ENCODE measurements at places on chromosomes 2 and 18.

DNA sequence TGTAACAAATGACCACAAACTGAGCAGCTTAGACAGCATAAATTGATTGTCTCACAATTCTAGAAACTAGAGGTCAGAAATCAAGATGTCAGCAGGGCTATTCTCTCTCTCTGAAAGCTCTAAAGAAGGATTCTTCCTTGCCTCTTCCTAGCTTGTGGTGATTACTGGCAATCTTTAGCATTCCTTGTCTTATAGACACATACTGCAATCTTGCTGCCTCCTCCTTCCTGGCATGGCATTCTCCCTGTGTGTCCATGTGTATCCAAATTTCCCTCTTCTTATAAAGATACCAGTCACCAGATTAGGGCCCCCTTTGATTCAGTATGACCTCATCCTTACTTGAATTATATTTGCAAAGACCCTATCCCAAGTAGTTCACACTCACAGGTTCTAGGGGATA lies 2.3 kb downstream of the ASB3 start:
- peak; percentile 10 for DNase-seq

- DNase-seq: no peak
Observed at GRCh38 chr2:127356531-127356930, 31.2 kb downstream of the MAP3K2 start.

- DNase-seq: no peak
Observed at GRCh38 chr18:25915907-25916306, 174.5 kb downstream of the SS18 start.

- DNase-seq: no peak
Observed at GRCh38 chr18:3898861-3899613, 449.1 kb downstream of the TGIF1 start.

- DNase-seq: no peak
Observed at GRCh38 chr2:40256649-40257048, 195.2 kb downstream of the SLC8A1 start.

GRCh38 chr2:33421820-33422219 lies 54.6 kb upstream of the RASGRP3 start:
- no peak for DNase-seq

- DNase-seq: no peak
Observed at GRCh38 chr2:6442252-6442985, 423.3 kb downstream of the CMPK2 start.

DNA sequence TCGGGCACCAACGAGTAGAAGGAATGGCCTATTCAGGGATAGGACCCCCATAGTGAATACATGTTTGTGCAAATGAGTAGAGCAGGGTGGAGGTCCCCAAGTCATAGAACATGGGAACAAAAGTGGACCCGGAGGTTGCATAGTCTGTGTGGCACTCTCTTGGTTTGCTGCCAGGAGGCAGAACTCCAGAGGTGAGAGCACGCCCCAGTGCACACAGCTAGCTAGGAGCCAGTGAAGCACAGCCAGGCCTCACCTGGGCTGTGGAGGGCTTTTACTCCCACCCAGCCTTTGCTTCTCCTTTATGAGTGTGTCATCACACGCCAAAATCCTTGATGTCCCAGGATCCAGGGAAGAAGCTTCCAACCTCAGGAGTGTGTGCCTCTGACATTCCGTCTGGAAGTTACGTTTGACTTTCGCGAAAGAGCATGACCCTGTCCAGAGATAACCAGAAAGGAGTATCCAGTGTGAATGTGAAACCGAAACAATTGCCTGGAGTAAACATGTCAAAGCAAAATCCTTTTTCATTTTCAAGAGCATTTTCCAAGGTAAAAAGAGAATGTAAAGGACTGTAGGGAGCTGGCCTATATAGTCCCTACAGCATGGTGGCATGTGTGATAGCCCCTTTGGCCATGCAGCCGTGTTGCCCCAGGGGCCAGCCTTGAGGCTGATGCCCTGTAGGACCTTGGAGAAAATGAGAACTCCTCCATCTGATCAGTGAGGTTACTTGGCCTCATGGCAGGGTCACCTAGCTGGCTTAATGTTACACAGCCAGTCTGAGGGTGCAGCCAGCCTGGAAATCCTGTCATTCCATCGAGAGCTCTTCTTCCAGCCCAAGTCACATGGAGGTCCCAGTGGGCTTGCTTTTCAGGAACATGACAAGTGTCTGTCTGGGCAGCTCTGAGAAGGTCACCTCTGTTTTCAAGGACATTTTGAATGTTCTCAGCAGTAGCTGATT lies 8.8 kb downstream of the TRIB2 start:
- no peak for DNase-seq

GRCh38 chr2:20543469-20544152 lies 96.7 kb downstream of the RHOB start:
- DNase-seq: no peak

- peak; percentile 11 for DNase-seq
Observed at GRCh38 chr2:102520009-102520408, 47.0 kb downstream of the SLC9A4 start.

GRCh38 chr2:16124881-16125613 lies 184.7 kb downstream of the MYCN start:
- DNase-seq: no peak

GRCh38 chr2:233423552-233423860 lies 69.2 kb downstream of the DGKD start:
- no peak for DNase-seq

GRCh38 chr2:60989259-60989658 lies 28.3 kb upstream of the PEX13 start:
- DNase-seq: no peak

- no peak for DNase-seq
Observed at GRCh38 chr2:21836261-21836660, 712.5 kb downstream of the TDRD15 start.

GRCh38 chr2:178397002-178397605 lies 53.9 kb downstream of the PRKRA start:
- DNase-seq: peak; percentile 57

- peak; percentile 71 for DNase-seq
Observed at GRCh38 chr18:46148810-46149209, 44.6 kb downstream of the HAUS1 start.

GRCh38 chr2:203730076-203730729 lies 23.8 kb downstream of the CD28 start:
- peak; percentile 12 for DNase-seq

- DNase-seq: peak; percentile 9
Observed at GRCh38 chr2:240323601-240324291, 111.7 kb upstream of the GPC1 start.

GRCh38 chr2:217246108-217246507 lies 386.2 kb upstream of the TNP1 start:
- DNase-seq: no peak

DNA sequence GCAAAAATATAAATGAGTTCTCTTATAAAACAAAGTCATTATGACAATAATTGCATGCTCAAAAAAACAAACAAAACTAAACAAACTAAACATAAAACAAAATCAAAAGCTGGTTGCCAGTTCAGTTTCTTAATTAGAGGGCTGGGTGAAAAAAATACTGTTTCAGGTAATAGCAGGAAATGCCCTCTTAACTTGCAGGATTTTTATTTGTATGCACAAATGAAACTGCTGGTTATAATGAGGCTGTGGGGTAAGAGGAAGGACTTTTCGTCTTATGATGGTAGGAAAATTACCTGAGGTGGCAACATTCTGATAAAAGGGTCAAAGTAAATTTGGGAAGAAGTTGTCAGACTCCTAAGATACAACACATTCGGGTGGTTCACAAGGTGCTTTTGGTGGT lies 21.5 kb upstream of the CDKL4 start:
- DNase-seq: no peak

GRCh38 chr2:163119966-163120365 lies 281.4 kb upstream of the KCNH7 start:
- DNase-seq: no peak

GRCh38 chr2:172440795-172441194 lies 13.4 kb downstream of the ITGA6 start:
- no peak for DNase-seq

- no peak for DNase-seq
Observed at GRCh38 chr18:3886575-3887322, 436.8 kb downstream of the TGIF1 start.

- DNase-seq: no peak
Observed at GRCh38 chr18:34590503-34590902, 119.6 kb upstream of the DTNA start.

DNA sequence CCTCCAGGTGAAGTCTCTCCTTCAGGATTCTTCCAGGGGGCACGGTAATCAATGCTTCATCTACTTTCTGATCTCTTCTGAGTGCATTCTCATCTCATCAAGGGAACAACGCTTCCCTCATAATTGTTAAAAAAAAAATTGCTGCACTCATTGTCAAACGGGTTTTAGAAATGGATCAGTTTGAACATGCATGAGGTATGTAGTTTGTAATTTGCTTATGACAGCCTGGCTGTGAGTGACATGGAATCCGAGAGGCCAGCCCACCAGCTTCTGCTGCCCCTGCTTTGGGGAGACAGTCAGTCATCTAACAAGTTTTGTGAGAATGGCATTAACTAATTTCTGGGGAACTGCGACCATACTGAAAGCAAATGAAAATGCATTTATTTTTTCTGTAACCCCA lies 791.9 kb upstream of the SOX11 start:
- no peak for DNase-seq

- DNase-seq: no peak
Observed at GRCh38 chr2:160890667-160891352, 269.4 kb upstream of the TANK start.

GRCh38 chr2:69917852-69918251 lies 2.9 kb downstream of the MXD1 start:
- DNase-seq: peak; percentile 81

DNA sequence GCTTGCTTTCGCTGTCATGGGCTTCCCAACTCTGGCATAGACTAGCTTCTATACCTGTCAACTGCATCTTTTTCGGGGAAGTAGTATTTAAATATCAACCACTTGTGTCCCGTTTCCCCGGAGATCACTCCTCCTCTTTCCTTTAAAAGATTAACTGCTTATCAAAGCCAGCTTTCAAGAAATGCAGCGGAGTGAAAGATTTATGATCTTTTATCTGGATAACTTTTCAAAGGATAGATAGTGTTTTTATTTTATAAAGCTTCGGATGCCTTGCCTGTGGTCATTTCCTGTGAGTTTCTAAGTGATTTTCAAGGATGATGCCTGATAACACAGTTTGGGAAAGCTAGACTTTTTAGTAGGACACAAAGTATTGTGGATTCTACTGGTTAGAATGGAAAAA lies 2.9 kb upstream of the IGFBP5 start:
- no peak for DNase-seq

GRCh38 chr2:66389651-66390131 lies 45.2 kb upstream of the MEIS1 start:
- no peak for DNase-seq

DNA sequence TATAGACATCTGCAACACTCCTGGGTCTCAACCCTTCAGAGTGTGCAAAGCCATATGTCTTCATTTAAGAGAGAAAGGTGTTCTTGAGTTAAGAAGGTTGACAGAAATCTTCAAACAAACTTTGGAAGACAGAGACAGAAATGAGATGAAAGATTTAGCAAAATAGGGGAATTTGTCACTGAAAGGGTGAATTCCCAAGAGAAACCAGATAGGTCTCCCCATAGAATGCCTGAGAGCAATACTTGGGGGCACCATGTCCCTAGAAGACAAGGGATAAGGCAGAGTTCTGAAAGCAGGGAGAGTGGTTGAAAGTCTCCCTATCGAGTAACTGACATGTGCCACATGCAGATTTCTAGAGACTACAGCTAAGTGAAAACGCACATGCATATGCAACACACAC lies 50.0 kb downstream of the AP1S3 start:
- DNase-seq: no peak

DNA sequence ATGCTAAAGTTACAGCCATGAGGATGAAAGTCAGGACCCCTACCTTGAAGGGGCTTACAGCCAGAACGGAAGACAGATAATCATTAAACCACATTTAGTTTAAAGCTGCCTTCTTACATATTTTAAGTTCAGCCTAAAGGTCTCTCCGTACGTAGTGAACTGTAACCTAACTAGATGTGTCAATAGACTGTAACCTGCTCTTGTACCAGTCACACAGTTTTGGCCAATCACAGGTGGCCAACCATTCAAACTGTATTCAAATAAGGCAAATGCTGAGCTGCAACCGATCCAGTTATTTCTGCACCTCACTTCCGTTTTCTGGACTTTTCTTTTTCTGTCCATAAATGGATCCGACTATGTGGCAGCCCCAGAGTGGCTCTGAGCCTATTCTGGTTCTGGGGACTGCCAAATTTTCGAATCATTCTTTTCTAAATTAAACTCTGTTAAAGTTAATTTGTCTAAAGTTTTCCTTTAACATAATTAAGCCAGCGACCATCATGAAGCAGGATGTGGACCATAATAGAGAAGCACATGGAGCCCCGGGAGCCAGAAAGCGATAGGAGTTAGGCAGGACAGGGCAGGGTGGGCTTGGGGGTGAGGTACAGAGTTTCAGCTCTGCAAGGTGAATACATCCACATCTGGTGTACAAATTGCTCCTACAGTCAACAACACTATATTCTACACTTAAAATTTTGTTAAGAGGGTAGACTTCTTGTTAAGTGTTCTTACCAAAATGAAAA lies 48.4 kb upstream of the YPEL5 start:
- DNase-seq: no peak

DNA sequence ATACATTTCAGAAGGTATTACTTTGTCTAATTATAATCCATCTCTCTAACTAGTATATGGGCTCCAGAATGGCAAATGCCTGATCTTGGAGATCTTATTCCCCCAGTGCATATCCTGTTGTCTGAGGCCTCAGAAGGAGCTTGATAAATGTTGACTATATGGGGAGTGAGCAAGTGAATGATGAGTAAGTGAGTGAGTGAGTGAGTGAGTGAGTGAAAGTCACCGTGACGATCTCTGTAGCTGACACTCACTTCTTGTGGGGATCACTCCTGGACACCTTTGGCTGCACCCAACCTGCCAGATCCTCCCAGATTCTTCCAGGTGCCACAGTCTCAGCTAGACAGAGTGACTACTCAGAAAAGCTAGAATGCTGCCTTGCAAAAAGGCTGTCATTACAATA lies 2.8 kb downstream of the XDH start:
- no peak for DNase-seq

DNA sequence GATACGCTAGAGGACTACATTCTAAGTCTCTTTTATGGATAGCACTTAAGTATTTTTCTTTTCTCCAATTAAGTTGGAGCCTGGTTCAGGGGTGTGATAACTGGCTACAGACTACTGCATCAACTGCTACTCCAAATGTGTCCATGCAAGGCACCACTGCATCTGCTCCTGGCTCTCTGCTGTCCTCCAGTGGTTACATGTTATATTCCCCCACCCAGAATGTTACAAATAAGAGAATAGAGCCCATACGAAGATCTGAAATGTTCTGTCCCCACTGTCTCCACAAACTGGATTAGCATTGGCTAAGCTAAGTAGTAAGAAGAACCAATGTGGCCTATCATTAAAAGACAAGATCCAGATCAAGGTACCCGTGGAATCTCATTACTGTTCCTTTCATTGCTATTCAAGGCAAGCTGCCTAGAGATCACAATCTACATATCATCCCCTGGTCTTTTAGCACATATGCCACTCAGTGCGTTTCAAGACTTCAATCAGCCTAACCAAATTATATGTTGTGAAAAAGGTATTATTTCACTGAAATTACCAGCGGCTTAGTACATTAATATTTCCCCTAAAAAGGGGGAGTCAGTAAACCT lies 308.3 kb upstream of the SLC8A1 start:
- peak; percentile 64 for DNase-seq

DNA sequence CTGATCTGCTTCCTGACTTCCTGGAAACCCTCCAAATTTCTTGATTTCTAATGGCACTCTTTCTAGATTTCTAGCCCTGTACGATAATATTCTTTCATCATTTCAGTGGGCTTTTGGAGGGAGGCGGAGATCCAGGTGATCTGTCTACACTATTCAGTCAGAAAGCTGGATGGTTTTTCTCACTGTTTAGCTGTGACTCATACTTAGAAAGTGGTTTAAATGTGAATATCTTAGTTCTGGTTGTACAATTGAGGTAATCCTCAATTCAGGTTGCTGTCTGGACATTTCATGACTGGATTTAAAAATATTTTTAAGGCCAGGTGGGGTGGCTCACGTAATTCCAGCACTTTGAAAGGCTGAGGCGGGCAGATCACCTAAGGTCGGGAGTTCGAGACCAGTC lies 20.8 kb downstream of the SEH1L start:
- no peak for DNase-seq

All from GM03348 (cell line).